ENCODE measurements at places on chromosomes 2 and 18.

DNA sequence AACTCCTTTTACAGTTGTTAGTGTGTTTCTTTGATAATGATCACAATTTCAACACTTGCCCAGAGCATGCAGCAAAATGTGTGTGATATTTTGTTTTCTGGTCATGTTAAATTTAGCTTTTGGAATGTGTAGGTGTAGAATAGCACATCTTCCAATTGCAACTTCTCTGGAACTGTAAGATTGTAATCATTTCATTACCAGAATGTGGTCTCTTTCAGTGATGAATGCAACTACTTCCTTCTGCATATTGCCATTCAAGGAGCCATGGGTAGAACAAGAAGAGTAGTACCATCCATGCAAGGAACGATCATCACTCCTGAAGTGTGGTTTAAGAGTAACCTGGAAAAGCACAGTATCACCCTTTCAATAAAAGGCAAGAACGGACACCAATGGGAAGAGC, 548.8 kb upstream of the ZNF804A start:
- DNase-seq = no peak

DNA sequence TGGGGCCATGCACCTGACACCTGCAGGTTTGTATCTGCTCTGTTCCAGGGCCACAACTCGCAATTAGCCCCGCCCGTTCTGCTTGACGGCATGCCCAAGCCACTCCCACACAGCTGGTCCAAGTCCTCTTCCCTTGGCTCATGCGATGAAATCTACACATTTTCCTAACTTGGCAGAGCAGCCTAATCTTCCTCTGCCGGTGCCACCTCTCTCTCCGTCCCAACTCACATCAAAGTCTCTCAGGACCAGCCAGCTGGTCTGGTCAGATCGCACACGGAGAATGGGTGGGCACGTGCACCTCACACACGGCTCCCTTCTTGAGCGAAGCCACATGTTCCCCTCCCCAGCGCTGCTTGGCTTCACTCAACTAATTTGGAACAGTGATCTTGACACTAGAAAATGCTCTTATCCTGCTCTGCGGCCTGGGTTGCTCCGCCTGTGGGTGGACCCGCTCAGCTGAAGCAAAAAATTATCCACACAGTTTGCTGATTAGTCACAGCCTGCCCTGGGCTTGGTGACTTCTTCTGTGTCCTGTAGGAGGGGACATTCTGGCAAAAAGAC, 176.7 kb downstream of the NRP2 start:
- no peak for DNase-seq

DNA sequence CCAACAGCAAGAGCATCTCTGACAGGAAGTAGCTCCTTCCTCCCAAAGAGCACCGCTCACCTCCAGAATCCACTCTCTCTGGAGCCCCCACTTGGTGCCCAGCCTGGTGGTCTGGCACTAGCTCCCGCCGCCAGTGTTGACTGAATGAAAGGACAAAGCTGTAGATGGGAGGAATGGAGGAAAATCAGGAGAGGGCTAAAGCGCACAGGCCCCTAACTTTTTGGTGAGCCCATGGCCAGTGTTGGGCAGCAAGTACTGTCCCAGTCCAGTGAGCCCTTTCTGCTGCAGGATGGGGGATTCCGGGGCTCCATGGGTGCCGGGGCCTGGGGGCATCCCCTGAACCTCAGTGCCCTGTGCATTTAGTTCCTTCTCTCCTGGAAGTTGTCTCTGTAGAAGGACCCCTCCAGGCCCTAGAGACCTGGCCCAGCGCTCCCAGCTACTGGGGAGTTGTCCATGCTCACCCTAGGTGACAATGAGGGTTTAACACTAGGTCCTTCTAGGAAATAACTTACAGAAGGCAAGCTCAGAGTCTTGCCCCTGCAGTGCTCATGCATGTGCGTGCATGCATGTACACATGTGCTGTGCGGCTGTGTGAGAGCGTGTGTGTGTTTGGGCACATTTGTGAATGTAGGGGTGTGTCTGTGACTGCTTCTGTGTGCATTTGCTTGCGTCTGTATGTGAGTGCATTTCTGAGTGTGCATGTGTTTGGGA, 33.6 kb downstream of the GLI2 start:
- no peak for DNase-seq

DNA sequence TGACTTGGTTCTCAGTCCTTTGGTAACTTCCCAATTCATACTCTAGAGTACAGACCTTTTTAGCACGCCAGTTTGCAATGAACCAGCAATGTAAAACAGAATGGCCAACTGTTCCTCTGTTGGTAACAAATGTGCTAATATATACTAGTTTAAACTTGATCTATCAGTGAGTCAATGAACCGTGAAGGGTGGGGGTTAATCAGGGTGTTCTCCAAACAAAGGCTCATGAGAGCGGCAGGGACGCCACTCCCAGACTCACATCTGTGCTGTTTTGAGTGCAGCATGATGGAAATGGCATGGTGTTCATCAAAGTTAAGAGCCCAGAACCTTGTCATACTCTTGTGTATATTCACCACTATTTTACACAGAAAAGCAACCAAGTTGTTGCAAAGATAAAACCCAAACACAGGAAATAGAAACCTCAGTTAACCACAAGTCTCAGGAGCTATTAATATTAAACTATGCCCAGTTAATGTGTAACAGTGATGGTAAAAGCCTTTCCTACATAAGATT, 70.3 kb downstream of the CERKL start:
- DNase-seq = no peak

DNA sequence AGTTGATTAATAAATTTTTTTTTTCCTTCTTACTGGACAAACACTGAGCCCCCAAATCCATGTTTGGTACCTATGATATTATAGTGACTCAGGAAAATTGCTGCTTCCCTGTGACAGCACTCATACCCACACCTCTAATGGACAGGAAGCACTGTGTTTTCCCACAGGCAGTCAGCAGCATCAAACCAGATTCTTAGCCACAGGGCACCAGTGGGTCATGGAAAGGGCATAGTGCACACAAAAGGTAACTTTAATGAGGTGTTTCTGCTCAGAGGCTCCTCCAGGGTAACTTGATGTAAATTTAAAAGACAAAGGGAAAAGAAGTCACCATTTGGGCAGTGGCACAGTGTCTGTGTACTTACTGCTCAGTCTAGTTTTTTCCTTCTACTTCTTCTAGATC, 34.1 kb downstream of the SERPINB11 start:
- no peak for DNase-seq

DNA sequence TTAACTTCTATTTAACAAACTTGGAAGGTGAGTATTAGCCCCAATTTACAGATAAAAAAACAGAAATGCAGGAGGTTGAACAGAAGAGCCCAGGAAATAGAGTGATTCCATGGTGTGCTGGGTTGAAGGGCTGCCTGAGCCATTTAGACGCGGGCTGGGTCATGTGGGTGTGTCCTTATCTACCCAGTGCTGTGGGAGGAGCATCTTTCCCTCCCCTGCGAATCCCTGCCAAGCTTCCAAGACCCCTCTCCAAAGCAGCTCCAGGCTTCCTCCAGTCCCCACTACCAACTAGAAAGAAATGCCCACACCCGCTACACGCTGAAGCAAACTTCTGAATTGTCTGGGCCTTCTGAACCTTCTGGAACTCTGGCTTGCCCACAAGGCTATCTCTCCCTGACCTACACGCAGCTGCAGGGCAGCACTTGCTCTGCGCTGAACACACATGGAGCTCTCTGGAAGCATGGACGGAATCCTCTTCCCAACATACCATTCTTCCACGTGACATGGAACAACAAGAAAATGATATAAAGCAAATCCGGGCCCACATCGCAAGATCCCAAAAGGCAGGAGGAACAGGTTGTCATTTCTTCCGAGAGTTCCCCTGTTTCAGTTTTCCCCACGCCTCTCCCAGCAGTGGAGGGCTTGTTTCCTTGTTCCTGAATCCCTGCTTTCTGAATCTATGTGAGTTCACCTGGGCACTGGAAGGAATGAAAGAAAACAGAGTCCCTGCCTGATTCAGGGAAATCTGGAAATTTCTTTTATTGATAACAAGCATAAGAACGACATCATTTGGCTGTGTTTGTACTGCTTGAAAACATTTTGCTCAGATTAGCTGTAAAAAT, 562.7 kb upstream of the ID2 start:
- DNase-seq = no peak

DNA sequence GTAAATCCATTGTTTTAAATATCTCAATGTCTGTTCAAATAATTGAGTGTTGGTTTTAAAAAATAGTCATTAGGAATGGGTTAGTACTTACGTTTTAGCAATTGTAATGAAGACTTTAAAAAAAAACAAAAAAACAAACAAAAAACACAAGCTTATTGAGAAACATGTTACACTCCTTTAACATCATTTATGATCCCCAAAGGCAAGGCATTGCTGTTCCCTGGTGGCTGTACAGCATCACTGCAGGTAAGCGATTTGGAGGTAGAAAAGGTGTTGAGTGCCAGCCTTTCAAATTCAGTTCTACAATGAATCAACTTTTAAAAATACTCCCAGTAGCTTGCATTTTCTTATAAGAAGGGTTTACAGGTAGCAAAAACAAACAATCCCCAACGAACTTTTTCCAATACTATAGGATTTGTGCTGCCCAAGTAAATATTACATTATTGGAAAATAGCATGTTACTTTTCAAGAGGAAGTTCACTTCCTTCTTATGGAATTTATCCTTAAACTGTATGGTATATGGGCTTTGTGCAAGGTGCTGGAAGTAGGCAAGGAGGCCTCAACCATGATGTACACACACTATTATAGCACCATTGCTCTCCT, 27.5 kb downstream of the CNRIP1 start:
- DNase-seq = peak; percentile 6

- DNase-seq = no peak
These were observed 29.6 kb upstream of the ITGAV start for GRCh38 chr2:186560254-186560653.

GRCh38 chr2:116319001-116319400, 1495.5 kb upstream of the DDX18 start:
- no peak for DNase-seq

DNA sequence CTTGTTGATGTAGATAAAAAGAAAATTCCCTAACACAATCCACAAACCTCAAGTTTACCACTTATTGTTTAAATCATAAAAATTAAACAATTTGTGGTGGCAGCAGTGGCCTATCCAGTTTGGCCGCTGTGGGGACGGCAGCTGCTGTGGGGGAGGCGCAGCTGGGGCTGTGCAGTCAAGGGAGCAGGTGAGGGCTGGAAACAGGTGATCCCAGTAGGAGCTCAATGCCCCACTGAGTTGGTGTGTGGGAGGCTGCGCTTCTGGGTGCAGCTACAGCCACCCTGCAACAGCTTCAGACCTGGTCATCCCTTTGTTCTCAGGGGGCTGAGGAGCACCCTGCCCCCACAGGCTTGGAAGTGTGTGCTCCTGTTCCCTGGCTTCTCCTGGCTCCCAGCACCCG, 266.0 kb upstream of the FSIP2 start:
- DNase-seq = no peak

DNA sequence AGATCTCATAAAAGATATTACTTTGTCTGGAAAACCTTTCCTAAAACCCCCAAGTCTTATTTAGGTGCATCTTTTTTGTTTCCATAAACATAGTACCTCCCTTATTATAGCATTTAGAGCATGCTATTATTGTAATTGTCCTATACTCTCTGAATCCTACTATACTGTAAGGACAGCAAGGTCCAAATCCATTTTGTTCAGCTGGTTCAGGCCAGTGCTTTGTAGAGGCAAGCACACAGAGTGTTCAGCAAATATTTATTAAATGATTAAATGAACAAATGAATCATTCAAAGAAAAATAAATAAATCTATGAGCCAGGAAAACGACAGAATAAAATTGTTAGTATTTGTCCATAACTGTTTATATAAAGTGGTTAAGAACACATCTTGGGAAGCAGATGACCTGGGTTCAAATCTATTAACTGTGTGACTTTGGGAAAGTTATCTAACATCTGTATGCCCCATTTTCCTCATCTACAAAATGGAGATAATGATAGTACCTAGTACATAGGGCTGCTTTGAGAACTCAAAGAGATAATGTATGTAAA, 86.0 kb downstream of the COL3A1 start:
- no peak for DNase-seq

- DNase-seq = no peak
These were observed 245.3 kb downstream of the TMEM182 start for GRCh38 chr2:103007086-103007485.

DNA sequence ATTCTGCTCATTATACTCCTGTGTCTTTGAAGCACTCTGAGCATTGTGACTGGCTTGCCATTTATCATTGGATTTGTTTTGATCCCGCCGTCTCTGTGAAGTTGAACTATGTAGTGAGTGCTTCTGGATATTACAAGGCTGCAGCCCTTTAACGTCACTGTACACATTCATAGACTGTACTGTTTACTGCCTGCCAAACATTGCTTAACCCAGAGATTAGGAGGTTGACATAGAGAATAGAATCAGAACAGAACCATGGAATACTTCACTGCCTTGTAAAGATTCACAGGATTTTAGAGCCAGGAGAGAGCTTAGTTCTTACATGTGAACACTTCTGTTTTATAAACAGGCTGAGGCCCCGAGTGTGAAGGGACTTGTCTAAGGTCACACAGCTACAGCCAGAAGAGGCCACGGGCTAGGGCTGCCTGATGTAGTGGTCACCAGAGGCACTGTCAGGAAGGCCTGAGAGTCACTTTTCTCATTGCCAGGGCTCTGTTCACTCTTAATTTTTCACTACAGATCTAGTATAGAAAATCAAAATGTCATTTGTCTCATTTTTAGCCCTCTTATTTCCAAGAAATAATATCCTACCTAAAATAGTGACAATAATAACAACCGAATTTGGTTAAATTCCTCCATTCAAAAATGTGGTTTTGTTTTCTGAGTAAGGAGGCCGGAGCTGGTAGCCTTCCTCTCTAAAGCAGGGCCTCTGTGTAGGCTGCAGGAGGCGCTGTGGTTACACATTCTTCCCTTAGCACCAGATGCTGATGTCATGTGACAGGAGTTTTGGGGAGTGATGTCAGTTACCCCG, 87.9 kb downstream of the UGGT1 start:
- peak; percentile 6 for DNase-seq

- DNase-seq = no peak
These were observed 262.0 kb downstream of the AFF3 start for GRCh38 chr2:99880148-99880963.

DNA sequence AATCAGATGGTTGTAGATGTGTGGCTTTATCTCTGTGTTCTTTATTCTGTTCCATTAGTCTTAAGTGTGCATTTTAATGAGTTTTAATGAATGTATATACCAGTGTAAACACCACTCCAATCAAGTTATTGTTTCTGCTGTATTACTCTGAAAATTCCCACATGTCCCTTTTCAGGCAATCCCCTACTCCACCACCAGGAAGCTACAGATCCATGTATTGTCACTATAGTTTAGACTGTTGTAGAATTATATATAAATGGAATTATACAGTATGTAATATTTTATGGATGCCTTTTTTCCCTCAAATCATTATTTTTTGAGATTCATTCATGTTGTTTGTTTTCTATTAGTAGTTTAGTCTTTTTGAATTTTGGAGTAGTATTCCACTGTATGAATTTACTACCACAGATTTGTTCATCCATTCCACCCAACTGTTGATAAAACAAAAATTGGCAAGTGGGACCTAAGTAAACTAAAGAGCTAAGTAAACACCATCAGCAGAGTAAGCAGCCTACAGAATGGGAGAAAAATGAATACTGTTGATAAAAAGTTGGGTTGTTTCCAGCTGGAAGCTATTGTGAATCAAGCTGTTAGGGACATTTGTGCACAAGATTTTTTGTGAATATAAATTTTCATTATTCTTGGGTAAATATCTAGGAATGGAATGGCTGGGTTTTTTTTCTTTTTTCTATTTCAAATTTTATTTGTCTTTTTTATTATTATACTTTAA, 262.0 kb downstream of the CAMKMT start:
- no peak for DNase-seq

All from GDM1 (cell line).